ENCODE measurements at places on chromosomes 16 and 17. TPM values are rescaled to one million over a fixed set of nuclear protein-coding genes. Genes with fewer than 3 reads are reported as not detected.
A peak's percentile ranks its signal among the peaks of the same experiment; 100 is the strongest.

DNA sequence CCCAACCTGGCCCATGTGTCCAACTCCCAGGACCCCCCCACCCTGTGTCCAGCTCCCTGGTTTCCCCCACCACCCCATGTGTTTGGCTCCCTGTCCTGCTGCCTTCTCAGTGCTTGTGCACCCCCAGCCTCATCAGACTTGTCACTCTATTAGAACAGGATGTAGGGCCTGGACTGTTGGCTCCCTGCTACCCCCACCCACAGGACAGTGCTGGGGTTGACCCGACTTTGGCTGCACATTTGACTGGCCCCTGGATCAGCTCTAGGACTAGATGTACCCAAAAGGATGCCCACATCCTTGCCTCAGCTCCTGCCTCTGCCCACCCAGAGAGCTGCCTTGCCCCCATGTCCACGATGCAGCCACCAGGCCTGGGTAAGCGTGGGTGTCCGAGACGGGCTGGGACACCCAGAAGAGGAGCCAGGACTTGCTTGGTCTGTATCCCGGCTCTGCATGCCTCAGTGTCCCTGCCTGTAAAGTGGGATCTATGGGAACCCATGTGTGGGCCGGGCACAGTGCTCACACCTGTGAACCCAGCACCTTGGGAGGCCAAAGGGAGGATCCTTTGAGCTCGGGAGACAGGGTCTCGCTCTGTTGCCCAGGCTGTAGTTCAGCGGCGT lies 1.5 kb upstream of the CCDC57 start:
- no peak for DNase-seq

DNA sequence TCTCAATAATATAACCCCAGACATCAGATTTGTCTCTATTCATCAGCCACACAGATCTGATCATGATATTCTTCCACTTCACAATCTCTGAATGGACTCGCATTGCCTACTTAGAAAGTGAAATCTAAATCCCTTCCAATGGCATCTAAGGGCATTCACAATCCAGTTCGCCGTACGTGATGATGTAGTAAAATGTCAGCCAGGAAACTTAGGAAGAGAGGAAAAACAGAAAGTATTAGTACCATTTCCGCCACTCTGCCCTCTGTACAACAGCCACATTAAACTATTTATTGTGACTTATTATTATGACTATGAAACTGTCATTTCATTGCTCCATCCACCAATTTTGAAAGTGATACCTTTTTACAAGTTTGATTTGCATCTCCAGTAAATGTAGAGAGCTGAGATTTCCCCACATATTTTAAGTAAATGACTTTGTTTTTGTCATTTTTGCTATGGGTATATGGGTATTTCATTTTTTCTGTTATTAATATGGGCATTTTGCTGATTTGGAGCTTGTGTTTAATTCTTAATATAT lies 69.4 kb upstream of the SMIM36 start:
- no peak for DNase-seq

The MARF1 gene
- 80.7 TPM for total RNA-seq

DNA sequence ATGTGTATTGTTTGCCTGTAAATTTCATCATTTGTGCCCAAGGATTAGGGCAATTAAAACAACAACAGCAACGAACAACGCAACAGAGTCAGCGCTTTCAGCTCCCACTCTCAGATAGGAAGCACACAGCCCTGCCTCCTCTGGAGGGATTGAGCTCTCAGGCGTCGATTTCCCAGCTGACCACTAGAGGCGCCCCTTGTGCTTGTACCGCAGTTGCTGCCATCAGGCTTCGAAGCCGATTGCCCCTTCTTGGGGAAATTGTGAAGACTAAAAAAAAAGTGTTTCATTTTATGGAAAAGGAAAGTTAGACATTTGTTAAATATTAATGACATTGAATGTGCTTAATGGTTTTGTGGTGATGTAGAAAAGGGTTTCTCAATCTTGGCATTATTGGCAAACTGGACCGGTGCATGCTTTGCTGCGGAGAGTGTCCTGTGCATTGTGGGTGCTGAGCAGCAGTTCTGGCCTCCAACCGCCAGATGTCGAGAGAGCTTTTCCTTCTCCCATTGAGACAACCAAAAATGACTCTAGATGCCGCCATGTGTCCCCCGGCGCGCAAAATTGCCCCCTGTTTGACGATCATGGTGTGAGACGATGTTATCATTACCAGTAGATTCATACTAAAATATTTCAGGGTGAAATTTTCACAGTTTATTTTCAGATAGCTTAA lies 650.4 kb upstream of the RBFOX1 start:
- DNase-seq = peak; percentile 62

- DNase-seq = no peak
Observed at GRCh38 chr16:86714166-86714565, 135.8 kb downstream of the FOXL1 start.

GRCh38 chr16:10576390-10577304 lies 3.8 kb downstream of the EMP2 start:
- peak; percentile 40 for DNase-seq

The NPIPA3 gene
- total RNA-seq = 0.69 TPM

The SNF8 gene
- total RNA-seq = 110 TPM

- DNase-seq = no peak
Observed at GRCh38 chr16:55588799-55589198, 22.3 kb downstream of the CAPNS2 start.
